ENCODE measurements at places on chromosomes 6 and 20.

GRCh38 chr20:25369529-25369928 lies 21.1 kb downstream of the ABHD12 start:
- no peak for DNase-seq

GRCh38 chr6:67127041-67127440 lies 1420.0 kb upstream of the EYS start:
- no peak for DNase-seq

GRCh38 chr20:59468831-59469230 lies 135.5 kb upstream of the PHACTR3 start:
- DNase-seq = no peak

- DNase-seq = no peak
These were observed 139.7 kb downstream of the SYNDIG1 start for GRCh38 chr20:24608926-24609667.

DNA sequence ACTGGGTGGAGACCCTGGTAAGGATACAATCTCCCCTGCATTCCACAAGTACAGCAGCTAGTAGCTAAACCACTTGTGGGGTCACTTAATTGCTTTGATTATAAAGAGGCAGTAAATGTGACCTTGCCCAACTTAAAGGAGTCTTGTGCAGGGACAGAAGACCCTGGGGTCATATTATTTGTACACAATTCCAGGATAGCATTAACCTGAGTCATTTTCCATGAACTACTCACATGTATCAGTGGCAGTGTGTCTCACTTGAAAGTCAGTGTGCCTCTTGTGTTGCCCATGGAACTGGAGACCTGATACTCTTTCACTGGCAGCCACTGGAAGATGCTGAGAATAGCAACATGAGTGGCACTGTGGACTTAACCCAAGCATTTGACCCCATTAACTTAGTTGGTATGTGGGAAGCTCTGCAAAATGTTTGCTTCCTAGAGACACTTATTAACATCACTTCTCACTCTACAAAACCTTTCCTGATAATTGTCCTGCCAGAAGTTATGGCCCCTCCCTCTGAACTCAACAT lies 28.9 kb downstream of the CLIC5 start:
- DNase-seq = no peak

DNA sequence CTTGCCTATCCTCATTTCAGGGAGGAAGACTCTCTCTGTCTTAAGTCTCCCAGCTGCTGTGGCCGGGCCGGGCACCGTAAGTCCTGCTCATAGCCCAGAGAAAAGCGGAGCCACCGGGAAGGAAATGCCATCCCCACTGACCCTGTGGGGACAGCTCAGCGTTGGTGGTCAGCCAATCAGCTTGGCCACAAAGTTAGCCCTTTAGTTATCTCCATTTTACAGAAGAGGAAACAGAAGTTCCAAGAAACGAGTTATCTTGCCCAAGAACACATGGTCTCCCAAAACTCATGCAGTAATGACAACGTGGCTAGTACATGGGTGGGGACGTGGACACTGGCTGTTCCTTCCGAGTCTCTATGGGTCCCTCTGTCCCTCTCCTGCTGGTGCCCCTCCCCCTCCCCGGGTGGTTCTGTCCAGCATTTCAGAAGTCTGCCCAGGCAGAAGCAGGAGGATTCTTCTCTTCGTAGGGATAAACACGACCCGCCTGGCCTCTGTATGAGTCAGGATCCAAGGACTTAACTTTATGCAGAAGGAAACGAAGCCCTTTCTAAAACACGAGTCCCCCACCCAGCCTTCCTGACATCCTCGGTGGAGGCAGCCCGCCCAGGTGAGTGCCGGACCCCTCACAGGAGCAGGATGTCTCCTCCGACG lies 273.8 kb downstream of the CDH4 start:
- no peak for DNase-seq
